ENCODE measurements at places on chromosomes 1 and 21.

DNA sequence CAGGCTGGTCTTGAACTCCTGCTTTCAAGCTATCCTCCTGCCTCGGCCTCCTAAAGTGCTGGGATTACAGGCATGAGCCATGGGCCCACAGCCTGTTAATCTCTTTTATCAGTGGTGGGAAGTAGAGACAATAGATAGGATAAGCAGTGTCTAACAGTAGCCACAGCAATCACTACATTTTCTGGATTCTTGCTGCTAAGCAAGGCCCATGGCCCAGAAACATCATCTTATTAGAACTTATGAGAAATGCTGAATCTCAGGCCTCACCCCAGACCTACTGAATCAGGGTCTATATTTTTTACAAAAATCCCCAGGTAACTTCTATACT, 29.7 kb downstream of the IGFN1 start:
- DNase-seq, result no peak

DNA sequence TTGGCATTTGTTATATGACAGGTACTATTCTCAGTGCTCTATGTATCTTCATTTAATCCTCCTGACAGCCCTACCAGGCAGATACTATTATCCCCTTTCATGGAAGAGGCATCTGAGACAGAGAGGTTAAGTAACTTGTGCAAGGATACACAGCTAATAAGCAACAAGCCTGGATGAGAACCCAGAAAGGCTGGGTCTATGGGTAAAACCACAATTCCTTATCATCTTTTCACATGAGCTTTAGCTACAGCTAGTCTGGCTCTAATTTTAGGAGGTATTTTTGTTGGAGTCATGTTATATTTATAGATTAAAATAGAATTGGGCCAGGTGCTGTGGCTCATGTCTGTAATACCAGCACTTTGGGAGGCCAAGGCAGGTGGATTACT, 27.7 kb downstream of the DNTTIP2 start:
- DNase-seq, result no peak

- no peak for DNase-seq
These were observed 23.4 kb downstream of the COA7 start for GRCh38 chr1:52674497-52675384.

DNA sequence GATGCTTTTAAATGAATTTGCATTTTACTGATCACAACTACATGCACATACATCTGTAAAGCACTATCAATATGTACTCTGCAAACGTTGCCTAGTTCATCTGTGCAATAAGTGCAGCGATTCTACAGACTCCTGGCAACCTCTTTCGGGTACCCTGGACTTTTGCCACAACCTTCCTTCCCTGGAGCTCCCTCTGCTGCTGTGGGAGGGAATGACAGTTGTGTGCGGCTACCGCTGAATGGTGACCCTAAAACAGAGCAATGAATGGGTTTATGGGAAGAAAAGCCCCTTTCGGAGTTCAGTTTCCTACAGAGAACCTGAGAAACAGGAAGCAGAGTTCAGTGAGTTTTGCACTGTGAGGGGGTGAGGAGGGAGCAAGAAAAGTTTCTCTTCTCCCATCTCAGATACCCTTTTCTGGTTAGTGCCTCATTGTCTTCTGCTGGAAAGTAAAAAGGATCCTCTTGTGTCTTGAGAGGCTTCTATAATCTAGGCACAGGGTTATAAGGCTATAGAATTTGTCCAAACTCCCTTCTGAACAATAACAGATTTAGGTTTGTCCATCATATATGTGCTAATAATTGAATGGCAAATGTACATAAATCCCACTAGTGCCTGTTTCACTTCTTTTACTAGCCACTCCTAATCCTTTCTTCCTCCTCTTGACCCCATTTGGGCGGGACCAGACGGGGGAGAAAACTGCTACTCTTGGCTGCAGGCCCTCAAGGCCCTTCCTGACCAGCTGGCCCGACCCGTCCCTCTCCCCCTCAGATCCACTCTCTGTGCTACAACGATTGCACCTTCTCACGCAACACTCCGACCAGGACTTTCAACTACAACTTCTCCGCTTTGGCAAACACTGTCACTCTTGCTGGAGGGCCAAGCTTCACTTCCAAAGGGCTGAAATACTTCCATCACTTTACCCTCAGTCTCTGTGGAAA, 19.8 kb upstream of the SARS1 start:
- DNase-seq, result peak; percentile 27

- DNase-seq, result no peak
These were observed 33.5 kb downstream of the ACOT7 start for GRCh38 chr1:6360117-6360496.

DNA sequence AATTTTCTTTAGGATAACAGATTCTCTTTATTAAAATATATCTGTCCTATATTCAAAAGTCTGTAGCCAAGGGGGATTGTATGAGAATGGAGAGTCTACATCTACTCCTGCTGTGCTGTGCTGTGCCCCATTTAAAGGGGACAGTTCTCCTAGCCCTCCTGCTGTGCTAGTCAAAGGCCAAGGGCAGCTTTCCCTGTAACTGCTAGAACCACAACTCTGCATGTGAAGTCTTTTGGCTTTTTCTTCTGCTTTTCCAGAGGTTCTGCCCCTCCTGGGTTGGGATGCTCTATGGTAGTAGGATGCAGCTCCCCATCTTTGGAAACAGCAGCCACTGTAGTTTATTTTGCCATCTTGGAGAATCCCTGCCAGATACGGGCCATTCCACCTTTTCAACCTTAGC, 197.5 kb upstream of the JUN start:
- DNase-seq, result no peak

DNA sequence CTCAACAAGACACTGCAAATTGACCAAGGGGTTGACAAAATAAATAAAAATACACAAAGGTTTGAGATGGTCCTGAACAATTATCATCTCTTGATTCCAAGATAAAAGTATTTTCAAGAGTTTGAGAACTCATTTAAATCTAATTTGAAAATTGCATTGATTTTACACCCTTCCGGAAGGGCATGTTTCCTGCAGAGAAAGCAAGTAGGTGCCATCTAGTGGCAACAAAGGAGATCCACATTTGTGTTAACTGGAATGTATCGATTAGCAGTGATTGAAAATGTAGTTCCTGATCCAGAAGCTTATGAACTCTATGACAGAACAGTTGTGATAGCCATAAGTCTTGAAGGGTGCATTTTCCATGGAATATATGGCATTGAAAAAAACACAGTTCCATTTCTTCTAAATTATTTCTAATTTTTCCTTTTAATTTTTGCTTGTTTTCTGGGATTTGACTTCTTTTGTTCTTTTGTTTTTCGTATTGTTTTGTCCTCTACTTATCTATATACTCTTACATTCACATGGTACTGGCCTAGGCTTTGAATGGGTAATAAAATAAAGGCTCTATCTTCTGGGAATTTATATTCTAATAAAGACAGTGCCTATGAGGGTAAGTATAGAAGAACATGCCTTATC, 143.7 kb downstream of the DNM3 start:
- no peak for DNase-seq

- no peak for DNase-seq
These were observed 1.5 kb downstream of the RPS6KA1 start for GRCh38 chr1:26530895-26531598.

GRCh38 chr1:93442008-93442666, 5.8 kb upstream of the FNBP1L start:
- no peak for DNase-seq

- DNase-seq, result no peak
These were observed 8.1 kb upstream of the XPR1 start for GRCh38 chr1:180623579-180624347.

- no peak for DNase-seq
These were observed 17.5 kb downstream of the CFAP45 start for GRCh38 chr1:159882527-159882862.

DNA sequence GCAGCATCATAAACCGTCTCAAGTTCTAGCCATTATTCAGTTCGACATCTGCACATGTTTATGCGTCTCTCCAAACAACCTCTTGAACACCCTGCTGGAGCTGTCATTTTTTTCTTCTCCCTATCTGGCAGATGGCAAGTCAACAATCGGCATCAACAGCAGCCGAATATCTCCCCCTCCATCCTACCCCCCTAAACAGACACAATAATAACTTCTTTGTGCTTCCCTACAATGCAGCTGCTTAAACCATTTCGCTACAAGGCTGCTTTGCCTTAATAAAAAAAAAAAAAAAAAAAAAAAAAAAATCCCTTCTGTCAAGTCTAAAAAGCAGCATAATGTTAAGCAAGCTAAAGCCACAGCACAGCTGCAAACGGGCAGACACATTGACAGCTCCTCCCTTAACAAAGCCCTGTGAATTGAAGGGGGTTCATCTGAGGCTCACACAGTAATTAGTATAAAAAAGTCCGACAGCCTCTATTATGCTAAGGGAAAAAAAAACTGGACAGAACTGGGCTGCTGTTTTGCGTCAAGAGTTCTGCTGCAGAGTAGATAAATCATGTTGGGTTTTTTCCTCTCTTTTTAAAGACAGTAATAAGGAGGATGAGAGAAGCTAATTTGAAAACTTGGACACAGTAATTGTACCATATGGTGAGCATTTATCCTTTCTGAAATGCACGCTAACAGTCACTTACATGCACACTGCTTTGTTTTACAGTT, 136.4 kb downstream of the AKT3 start:
- no peak for DNase-seq

DNA sequence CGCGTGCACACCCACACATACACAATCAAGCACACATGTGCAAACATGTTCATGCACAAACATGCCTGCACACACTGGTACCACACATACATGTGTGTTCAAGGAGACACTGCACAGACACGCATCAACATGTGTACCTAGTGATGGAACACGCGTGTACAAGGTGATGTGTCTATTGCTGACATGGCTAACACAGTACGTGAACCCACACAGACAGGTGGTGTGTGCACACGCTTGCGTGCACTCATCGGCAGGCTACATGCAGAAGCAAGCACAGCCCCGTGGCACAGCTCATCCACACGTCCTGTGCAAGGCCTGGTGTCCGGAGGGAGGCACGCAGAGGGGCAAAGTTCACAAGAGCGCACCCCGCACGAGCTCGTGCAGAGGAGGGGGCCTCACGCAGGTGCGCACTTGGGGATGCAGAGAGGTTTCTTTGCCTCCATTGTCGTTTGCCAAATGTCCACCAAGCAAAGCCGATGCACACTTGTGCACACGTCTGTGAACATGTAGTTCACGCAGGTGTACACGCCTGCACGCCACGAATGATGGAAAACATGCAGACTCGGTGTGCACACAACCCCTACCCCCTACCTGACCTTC, 969 bp downstream of the ACAP3 start:
- no peak for DNase-seq

DNA sequence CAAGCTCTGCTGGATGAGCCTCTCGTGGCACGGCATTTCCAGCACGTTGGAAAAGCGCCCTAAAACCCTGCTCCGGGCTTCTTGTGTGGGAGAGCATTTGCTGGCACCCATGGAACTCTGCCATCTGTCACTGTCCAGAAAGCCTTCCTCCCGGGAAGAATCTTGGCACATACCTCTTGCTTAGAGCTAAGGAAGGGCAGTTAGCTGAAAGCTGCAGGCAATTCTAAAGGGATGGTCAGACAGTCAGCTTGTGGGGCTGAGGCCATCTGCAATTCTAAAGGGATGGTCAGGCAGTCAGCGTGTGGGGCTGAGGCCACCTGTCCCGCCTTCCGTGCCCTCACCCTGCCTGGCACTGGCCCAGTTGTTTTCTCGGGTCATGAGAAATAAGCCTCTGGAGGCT, 139.0 kb upstream of the TMEM51 start:
- no peak for DNase-seq

- no peak for DNase-seq
These were observed 1.8 kb downstream of the ELAPOR1 start for GRCh38 chr1:109115685-109116084.

DNA sequence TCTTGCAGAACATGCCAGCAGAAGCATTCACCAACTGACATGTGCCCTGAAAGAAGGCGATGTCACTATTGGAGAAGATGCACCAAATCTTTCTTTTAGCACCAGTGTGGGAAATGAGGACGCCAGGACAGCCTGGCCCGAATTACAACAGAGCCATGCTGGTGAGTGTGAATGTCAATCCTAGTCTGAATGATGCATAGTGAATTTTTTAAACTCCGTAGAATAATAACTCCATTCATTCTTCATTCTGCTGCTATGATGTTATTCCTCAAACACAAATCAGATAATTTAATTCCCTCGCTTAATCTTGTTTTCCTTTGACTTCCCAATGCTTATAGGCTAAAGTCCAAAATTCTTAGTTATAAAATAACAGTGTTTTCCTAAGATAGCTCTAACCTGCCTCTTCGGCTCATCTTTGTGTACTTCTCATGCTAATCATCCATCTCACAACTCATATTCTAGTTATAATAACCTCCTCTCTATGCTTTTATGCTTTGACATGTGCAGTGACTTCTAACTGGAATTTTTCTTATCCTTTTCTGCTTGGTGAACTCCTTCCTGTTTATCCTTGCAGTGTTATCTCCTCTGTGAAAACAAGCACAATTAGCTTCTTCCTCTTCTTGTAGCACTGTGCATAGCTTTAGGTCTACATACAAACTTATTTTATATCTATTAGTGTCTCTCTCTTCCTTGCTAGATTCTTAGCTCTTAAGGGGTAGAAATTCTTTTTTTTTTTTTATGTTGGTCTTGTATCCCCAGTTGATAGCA, 14.4 kb downstream of the SDCCAG8 start:
- DNase-seq, result no peak

- no peak for DNase-seq
These were observed 57.0 kb upstream of the GJB5 start for GRCh38 chr1:34697818-34698217.

DNA sequence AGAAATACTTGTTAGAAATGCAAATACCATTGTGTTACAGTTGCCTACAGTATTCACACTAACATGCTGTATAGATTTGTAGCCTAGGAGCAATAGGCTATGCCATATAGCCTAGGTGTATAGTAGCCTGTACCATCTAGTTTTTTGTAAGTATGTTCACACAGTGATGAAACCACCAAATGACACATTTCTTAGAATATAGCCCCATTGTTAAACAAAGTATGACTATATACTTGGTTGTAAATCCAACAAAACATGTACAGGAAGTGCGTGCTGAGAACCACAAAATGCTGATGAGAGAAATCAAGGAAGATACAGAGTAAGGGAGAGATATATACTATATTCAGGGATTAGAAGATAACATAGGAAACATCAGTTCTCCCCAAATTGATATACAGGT, 92.2 kb downstream of the POU2F1 start:
- no peak for DNase-seq

DNA sequence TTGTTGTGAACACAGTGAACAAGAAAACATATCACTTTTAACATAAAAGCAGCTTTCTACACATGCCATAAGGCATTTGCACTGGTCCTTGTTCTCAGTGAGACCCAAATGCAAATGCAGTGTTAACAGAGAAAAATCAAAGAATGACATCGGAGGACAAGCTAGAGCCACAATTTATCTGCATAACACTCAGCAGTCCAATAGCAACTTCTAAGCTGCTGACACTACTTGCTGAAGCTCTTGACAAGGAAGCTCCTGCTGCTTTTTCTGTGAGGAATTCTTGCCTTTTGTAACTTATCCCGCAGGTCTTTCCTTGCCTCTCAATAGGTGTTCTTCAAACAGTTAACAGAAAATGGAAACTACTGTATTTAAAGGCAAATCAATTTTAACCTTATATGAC, 34.7 kb downstream of the USH2A start:
- DNase-seq, result no peak

GRCh38 chr1:248618878-248619277, 16.0 kb downstream of the OR2T11 start:
- no peak for DNase-seq

- no peak for DNase-seq
These were observed 71.0 kb downstream of the TOMM20 start for GRCh38 chr1:235057385-235058306.

Data from activated CD8-positive, alpha-beta memory T cell treated with anti-CD3 and anti-CD28 coated beads for 1 hour (primary cell).